Lung (tissue), 17 donors: ENCODE measurements at places on chromosomes 7 and 10. TPM values are rescaled to one million over a fixed set of nuclear protein-coding genes. Genes with fewer than 3 reads are reported as not detected.

DNA sequence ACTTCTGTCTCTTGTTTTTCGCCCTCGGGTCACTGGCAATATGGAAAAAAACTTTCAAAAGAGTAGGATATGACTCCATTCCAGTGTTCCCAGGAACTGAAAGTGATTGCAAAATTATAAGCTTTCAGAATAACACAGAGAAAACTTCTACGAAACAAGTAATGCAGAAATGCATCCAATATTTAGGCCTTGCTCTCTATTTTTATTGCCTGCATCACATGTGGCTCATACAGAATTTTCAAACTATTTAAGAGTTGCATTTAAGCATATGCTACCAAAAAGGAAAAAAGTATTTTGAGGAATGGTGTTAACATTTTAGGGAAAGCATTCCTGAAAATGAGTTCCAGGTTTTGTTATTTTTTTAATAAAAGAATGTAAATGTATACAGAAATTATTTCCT lies 228.0 kb downstream of the CACNB2 start:
- no peak overlapping the region for H3K4me3 ChIP-seq
- no peak overlapping the region for H3K27ac ChIP-seq
- H3K4me1 ChIP-seq = no peaks in the 10 kb centered on the region
- DNase-seq = no peak
- no peaks in the 10 kb centered on the region for H3K27me3 ChIP-seq

GRCh38 chr10:92239600-92240288 lies 51.1 kb downstream of the CPEB3 start:
- peak; percentile 57 for DNase-seq
- H3K27ac ChIP-seq = peak overlapping the region; percentile 84
- peak overlapping the region; percentile 50 for H3K4me3 ChIP-seq
- H3K27me3 ChIP-seq = no peaks in the 10 kb centered on the region
- H3K4me1 ChIP-seq = peaks cover 5% of the 10 kb centered on the region
- no peaks in the 10 kb centered on the region for H3K36me3 ChIP-seq

- DNase-seq = no peak
- H3K36me3 ChIP-seq = no peaks in the 10 kb centered on the region
- no peak overlapping the region for H3K27ac ChIP-seq
- no peaks in the 10 kb centered on the region for H3K4me1 ChIP-seq
These were observed 111.2 kb upstream of the KIF5B start for GRCh38 chr10:32167450-32167849.

DNA sequence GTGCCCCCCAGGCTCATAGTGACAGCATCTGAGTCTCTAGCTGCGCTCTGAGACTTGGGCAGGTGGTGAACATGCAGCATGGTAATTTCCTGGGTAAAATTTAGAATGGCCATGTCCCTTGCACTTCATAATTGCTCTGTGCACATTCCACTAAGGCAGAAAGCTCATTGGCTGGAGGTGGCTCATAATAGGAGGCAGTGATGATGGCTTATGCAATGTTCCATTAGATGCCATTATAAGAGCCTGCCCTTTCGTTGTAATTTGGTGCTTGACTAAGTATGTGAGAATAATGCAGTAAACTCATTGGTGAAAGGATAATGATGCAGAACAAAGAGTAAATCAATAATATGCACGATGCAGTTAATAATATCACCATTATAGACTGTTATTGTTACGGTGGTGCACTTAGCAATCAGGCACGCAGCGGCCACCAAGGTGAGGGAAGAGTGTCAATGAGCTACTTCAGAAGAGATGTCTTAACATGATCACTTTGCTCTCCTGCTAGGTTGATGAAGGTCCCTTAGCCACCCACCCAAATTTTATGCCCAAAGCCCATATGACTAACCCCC lies 545.9 kb downstream of the KCNMA1 start:
- H3K27me3 ChIP-seq = no peaks in the 10 kb centered on the region
- H3K36me3 ChIP-seq = no peaks in the 10 kb centered on the region
- no peak for DNase-seq
- H3K4me1 ChIP-seq = no peaks in the 10 kb centered on the region

GRCh38 chr7:20798694-20799121 lies 12.0 kb upstream of the SP8 start:
- DNase-seq = no peak
- H3K36me3 ChIP-seq = no peaks in the 10 kb centered on the region
- H3K4me1 ChIP-seq = no peaks in the 10 kb centered on the region
- H3K27ac ChIP-seq = no peak overlapping the region
- peaks cover 69% of the 10 kb centered on the region for H3K27me3 ChIP-seq

The AFAP1L2 gene
- 21.0 TPM for total RNA-seq
